ENCODE measurements at places on chromosomes 16 and 17. TPM values are rescaled to one million over a fixed set of nuclear protein-coding genes. Genes with fewer than 3 reads are reported as not detected.

DNA sequence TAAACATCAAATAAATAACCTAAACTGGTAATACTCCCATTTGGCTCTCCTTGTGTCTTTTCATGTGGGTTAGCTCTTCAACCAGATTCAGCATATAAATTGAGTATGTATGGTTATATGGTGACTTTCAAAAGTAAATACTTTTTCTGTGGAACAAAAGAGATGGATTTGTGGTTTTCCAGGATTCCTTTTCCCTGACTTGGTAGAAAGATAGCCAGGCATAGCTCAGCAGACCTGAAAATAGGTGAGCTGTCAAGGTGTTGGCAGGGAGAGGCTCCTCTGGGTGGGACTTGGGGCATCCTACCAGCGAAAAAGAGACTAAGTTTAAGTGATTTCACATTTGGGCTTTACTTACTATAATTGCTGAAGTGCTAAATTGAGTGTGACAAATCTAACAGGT, 80.3 kb downstream of the FTO start:
- DNase-seq = peak; percentile 62

TPPP3 gene
- 0.69 TPM for total RNA-seq

GRCh38 chr17:83084214-83084613, 4.8 kb downstream of the METRNL start:
- DNase-seq = no peak

GRCh38 chr17:47741109-47741792, 8.2 kb downstream of the TBX21 start:
- DNase-seq = no peak

- DNase-seq = peak; percentile 85
Measured at GRCh38 chr16:67246081-67246755, 1.1 kb downstream of the FHOD1 start.

TBX2 gene
- total RNA-seq = 1.4 TPM

CTCF gene
- 38.8 TPM for total RNA-seq

GRCh38 chr16:57807968-57808528, 5.8 kb upstream of the KIFC3 start:
- DNase-seq = peak; percentile 99

TRPV2 gene
- 4.1 TPM for total RNA-seq

PPP1R1B gene
- total RNA-seq = not detected

TLCD2 gene
- 0.32 TPM for total RNA-seq

DNA sequence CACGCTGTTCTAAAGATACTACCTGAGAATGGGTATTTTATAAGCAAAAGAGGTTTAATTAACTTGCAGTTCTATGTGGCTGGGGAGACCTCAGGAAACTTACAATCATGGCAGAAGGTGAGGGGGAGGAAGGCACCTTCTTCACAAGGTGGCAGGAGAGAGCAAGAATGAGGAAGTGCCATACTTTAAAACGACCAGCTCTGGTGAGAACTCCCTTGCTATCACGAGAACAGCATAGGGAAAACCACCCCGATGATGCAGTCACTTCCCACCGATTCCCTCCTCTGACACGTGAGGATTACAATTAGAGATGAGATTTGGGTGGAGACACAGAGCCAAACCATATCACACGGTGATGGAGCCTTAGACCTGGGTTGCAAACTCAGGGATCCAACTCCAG, 317.5 kb upstream of the EEF2KMT start:
- DNase-seq = no peak

TBC1D3 gene
- total RNA-seq = not detected

- DNase-seq = peak; percentile 68
Measured at GRCh38 chr17:61574542-61575351, 16.3 kb downstream of the NACA2 start.

KRTAP1-1 gene
- total RNA-seq = not detected

EXOC3L1 gene
- 1.4 TPM for total RNA-seq

- no peak for DNase-seq
Measured at GRCh38 chr16:15573274-15573895, 69.6 kb downstream of the MARF1 start.

- DNase-seq = peak; percentile 50
Measured at GRCh38 chr17:67509390-67510287, 132.6 kb downstream of the PITPNC1 start.

HNF1B gene
- not detected for total RNA-seq

DNA sequence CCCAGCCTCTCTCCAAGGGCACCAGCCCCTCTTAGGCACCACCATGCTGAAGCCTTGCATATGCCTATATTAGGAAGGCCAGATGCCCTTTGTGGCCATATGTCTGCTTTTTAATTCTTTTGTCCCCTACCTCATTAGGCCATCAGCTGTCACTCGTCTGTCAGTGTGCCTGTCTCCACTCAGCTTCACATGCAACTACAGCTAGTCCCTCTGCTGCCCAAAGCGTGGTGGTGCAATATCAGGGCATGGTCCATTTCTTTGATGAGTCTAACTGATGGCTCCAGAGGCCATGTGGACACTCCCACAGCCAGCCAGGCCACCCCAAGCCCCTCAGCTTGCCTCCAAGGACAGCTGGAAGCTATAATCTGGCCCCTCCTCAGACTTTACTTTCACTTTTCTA, 36.3 kb downstream of the MYO18A start:
- DNase-seq = peak; percentile 62

DNA sequence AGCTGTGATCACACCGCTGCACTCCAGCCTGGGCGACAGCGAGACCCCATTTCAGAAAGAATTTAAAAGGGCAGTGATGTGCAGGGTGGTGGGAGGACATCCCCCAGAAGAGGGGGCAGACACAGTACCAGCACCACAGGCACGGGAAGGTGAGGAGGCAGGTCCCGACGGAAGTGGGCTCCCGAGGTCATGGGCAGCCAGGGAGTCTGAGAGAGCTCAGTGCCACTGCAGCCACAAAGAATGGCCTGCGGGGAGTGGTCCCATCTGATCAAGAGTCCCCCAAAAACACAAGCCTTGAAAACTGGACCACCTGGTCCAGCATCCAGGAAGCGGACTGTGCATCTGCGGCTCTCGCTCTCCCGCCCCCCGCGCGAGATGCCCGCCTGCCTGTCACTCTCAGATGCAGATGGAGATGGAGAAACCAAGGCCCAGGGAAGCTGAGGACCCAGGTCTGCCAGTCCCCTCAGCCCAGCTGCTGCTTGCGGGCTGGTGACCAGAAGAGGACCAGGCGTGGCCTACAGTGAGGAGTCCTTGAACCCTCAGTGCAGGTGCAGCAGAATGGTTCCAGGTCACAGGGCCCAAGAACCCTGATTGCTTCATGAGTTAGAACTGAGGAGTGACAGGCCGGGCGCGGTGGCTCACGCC, 4.3 kb upstream of the CAPN15 start:
- no peak for DNase-seq

SPNS2 gene
- total RNA-seq = 0.54 TPM

ATF7IP2 gene
- total RNA-seq = not detected

BCO1 gene
- total RNA-seq = not detected

- no peak for DNase-seq
Measured at GRCh38 chr16:81231014-81231413, 7.5 kb upstream of the BCO1 start.

DNA sequence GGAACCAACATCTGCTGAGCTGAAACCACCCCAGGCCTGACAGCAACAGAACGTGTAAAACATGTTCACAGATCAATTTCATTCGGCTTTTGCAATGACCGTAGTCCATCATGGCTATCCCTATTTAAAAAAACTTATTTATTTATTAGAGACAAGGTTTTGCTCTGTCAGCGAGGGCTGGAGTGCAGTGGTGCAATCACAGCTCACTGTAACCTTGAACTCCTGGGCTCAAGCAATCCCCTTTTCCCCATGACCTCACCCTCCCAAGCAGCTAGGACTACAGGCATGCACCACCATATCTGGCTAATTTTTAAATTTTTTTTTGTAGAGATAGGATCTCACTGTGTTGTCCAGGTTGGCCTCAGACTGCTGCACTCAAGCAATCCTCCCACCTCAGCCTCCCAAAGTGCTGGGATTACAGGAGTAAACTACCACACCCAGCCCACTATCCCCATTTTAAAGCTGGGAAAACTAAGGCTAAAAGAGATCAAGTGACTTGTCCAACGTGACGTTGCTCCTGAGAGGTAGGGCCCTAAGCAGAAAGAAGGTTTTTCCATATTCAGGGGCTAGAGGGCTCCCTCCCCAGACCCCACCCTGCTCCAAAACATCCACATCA, 77.7 kb downstream of the MYH11 start:
- no peak for DNase-seq

RFWD3 gene
- 63.2 TPM for total RNA-seq

DNA sequence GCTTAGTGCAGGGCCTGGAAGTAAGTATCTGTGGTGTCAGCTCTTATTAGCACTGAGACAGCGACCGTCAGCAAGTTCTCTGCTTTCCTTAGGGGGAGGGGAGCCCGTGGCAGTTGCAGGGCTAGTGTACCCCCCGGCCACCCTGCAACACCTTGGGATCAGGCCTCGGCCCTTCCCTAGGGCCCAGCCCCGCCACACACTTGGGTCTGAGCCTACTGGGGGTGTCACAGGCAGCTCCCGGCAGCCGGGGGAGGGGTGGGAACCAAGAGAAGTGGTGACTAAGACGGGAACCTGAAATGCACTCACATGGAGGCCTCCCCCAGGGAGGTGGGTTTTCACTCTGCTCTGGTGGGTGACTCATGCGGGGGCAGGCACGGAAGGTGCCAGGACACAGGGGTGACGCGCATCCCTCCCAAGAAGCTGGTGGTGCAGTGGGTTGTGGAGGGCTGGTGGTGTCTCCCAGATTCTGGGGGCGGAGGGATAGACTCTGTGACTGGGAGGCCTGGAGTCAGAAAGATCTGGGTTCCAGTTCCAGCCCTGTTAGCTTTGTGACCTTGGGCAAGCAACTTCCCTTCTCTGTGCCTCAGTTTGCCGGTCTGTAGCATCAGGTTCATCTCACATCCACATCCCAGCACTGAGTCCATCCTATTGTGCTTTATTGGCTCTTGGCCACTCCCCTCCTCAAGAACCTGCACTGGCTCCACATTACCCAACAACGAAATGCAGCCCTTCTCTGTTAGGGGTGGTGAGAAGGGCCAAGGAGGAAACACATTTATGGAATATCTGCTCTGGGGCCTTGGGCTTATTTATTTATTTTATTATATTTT, 44.5 kb downstream of the LAT start:
- DNase-seq = peak; percentile 97

- DNase-seq = no peak
Measured at GRCh38 chr16:81878529-81878928, 99.4 kb downstream of the PLCG2 start.

NEUROD2 gene
- total RNA-seq = not detected

DNA sequence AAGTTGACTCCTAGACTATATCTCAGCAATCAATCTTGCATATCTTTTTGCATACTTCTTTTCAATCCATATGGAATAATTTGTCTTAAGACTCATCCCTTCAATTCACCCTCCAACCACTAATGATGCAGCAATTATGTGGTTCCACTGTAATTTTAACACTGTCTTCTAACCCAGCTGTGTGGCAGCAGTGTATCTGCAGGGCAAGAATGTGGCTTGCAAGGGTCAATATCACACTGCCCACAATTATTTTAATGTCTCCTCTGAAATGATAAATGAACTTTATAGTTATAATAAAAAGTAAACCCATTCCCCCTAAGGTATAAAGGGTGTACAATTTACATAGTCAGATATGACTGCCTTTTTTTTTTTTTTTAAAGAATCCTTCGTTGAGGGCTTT, 48.6 kb downstream of the FTO start:
- peak; percentile 65 for DNase-seq

GRCh38 chr16:72051818-72052217, 2.5 kb upstream of the HP start:
- DNase-seq = no peak

TLCD3B gene
- 0.42 TPM for total RNA-seq

- no peak for DNase-seq
Measured at GRCh38 chr17:50765454-50766221, 1.7 kb downstream of the ANKRD40CL start.

- DNase-seq = no peak
Measured at GRCh38 chr17:9330141-9330540, 245.5 kb downstream of the STX8 start.

DNA sequence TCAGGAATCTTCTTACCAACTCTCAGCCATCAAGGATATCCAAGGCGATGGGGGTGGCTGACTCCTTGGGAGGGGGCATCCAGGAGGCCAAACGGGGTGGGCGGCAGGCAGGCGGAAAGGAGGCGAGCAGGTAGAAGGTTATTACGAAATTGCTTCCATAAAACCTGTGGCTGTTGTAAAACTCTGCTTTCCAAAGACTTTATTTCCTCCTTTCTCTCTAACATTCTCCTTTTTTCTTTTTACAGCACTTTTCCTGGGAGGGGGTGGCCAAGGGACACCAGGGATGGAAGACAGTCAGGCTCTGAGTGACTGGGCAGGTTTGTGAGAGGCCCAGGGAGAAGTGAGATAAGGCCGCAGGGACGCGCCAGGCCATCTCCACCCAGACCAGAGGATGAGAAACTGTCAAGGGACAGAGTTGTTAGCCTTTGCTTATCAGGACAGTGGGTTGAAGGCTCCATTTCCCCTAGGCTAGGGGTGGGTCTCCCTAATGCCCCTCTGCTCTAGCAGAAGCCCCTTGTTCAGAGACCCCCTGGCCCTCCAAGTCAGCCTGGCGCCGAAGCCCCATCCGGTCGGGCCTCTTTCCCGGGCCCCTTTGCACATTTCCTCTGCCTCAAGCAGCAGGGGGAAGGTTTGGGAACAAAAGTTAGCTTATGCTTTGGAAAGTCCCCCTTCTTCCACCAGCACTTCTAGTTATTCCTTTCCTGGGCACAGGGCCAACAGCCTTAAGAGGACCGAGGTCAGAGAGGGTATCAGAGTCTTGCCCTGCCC, 5.0 kb upstream of the HOXB9 start:
- no peak for DNase-seq

GRCh38 chr16:56311208-56312027, 113.9 kb downstream of the AMFR start:
- DNase-seq = no peak

CRYBA1 gene
- total RNA-seq = not detected

DNA sequence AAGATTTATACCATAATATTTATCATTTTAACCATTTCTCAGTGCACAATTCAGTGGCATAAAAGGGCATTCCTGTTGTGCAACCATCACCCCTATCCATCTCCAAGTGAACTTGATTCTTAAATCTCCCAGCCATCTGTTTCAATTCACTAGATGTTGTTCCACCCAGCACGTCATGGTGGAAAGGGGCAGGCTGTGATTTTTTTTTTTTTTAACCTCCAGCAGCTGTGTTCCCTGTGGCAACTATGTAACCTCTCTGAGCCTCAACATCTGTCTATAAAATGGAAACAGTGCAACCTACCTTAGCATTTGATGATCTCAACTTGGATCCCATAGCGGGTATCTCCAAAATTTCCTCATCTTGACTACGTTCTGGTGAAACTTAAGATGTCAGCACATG, 604.5 kb downstream of the WWOX start:
- no peak for DNase-seq

GRCh38 chr16:86391984-86392383, 118.3 kb upstream of the FOXF1 start:
- peak; percentile 88 for DNase-seq

- no peak for DNase-seq
Measured at GRCh38 chr17:50918933-50919296, 52.8 kb upstream of the TOB1 start.

ESRP2 gene
- not detected for total RNA-seq

- no peak for DNase-seq
Measured at GRCh38 chr17:75344666-75345065, 55.4 kb upstream of the SLC25A19 start.

GRCh38 chr17:77995146-77995852, 36.8 kb downstream of the TNRC6C start:
- no peak for DNase-seq
